ENCODE measurements at places on chromosomes 3 and 15. TPM values are rescaled to one million over a fixed set of nuclear protein-coding genes. Genes with fewer than 3 reads are reported as not detected.

The BSN gene
- total RNA-seq: under 0.01 TPM

The MKRN3 gene
- total RNA-seq: 0.90 TPM

The CCR4 gene
- total RNA-seq: under 0.01 TPM

The ABHD17C gene
- total RNA-seq: 7.7 TPM

The SLC15A2 gene
- total RNA-seq: 0.15 TPM

The C15orf61 gene
- 1.6 TPM for total RNA-seq

The KLHL25 gene
- total RNA-seq: 4.9 TPM

The POLQ gene
- 0.70 TPM for total RNA-seq

The GREM1 gene
- 527 TPM for total RNA-seq

The ZIC1 gene
- 1.6 TPM for total RNA-seq

The CORO2B gene
- total RNA-seq: 11.2 TPM

The C3orf62 gene
- total RNA-seq: 0.59 TPM

The GOLGA6L10 gene
- total RNA-seq: 0.35 TPM

The PLCH1 gene
- not detected for total RNA-seq

The PLEKHO2 gene
- 12.6 TPM for total RNA-seq

The CRYGS gene
- 0.75 TPM for total RNA-seq

The TFG gene
- 69.8 TPM for total RNA-seq

The TSC22D2 gene
- 5.1 TPM for total RNA-seq

The MESP2 gene
- total RNA-seq: 1.6 TPM

The NR1I2 gene
- total RNA-seq: not detected

The KCNH8 gene
- total RNA-seq: not detected

The HGD gene
- 0.12 TPM for total RNA-seq

The TUSC7 gene
- not detected for total RNA-seq

The SCAANT1 gene
- not detected for total RNA-seq

The ROPN1 gene
- not detected for total RNA-seq

The DGKG gene
- total RNA-seq: under 0.01 TPM

The MOBP gene
- not detected for total RNA-seq

The KCNMB2 gene
- total RNA-seq: not detected

The TBL1XR1 gene
- total RNA-seq: 223 TPM

The CYB561D2 gene
- 32.7 TPM for total RNA-seq

The CHST13 gene
- not detected for total RNA-seq

The TTLL13 gene
- total RNA-seq: not detected

The ERICH6 gene
- total RNA-seq: not detected

The EHD4 gene
- 6.2 TPM for total RNA-seq

The DNASE1L3 gene
- not detected for total RNA-seq

The HTR3E gene
- not detected for total RNA-seq

The ZNF501 gene
- total RNA-seq: 5.5 TPM

The ISLR gene
- total RNA-seq: 87.3 TPM

The GOLGA8H gene
- total RNA-seq: 0.30 TPM

The USP8 gene
- 32.3 TPM for total RNA-seq

The AMT gene
- 0.60 TPM for total RNA-seq

The OIP5 gene
- total RNA-seq: not detected

The KNG1 gene
- not detected for total RNA-seq

The SLC35G2 gene
- total RNA-seq: 2.8 TPM

The TM4SF18 gene
- total RNA-seq: 0.15 TPM

The PIK3CB gene
- 8.0 TPM for total RNA-seq

The FAM81A gene
- not detected for total RNA-seq
